RPMI7951 (cell line): ENCODE measurements at places on chromosomes 11 and 22.

- no peak for DNase-seq
Observed at GRCh38 chr11:62133328-62134065, 9.7 kb downstream of the INCENP start.

- peak; percentile 21 for DNase-seq
Observed at GRCh38 chr22:32534252-32535235, 59.9 kb downstream of the FBXO7 start.

- DNase-seq = no peak
Observed at GRCh38 chr11:16750417-16750816, 12.0 kb downstream of the C11orf58 start.

GRCh38 chr11:33434294-33434693 is 177.1 kb downstream of the HIPK3 start:
- DNase-seq = no peak

DNA sequence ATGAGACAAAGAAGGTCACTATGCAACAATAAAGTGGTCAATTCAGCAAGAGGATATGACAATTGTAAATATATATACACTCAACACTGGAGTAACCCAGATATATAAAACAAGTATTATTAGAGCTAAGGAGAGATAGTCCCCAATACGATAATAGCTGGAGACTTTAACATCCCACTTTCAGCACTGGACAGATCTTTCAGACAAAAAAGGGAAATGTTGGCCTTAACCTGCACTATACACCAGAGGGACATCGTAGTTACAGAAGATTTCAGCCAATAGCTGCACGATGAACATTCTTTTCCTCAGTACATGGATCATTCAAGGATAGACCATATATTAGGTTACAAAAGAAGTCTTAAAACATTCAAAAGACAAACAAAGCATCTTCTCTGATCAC is 29.9 kb downstream of the PIWIL3 start:
- no peak for DNase-seq

DNA sequence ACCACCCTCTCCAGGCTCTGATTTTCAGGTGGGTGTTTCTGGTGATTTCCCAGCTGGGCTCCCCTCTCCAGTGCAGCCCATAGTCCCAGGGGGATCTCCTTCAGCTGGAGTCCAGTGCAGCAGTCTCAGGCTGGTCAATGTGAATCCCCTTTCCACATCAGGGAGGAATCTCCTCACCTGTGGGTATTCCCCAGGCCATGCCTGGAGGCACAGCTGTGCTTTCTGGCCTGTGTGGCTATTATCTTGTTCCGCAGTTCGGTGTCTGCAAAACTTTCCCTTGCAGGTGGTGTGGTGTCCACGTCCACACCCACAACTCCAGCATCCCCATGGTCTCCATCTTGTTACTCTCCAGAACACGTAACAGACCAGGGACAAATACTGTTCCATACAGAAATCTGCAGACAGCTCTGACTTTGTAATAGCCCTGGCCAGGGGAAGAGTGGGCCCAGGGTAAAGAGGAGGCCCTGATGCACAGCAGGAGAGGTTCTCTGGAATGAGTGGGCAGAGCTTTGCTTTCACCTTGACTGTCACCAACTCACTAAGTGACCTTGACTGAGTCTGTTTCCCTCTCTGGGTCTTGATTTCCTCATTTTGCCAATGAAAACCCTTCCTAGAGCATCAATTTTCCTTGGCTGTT is 183.2 kb downstream of the CSNK2A3 start:
- no peak for DNase-seq

DNA sequence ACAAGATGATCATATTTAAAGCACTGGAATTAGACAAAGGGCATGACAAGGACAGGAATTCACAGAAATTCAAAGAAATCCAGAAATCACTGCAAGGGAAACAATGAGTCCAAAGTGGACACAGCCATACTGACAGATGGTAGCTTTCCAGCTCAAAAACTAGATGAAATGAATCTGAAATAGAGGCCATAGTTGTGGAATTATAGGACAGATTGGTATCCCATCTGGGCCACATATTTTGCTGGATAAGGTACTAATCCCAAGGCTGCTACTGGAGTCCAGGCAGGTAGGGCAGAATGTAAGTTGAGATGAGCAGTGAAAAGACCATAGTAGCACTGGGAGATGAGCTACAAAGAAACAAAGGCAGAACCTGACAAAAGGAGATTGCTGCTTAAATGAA is 258.3 kb upstream of the ANO3 start:
- DNase-seq = no peak

DNA sequence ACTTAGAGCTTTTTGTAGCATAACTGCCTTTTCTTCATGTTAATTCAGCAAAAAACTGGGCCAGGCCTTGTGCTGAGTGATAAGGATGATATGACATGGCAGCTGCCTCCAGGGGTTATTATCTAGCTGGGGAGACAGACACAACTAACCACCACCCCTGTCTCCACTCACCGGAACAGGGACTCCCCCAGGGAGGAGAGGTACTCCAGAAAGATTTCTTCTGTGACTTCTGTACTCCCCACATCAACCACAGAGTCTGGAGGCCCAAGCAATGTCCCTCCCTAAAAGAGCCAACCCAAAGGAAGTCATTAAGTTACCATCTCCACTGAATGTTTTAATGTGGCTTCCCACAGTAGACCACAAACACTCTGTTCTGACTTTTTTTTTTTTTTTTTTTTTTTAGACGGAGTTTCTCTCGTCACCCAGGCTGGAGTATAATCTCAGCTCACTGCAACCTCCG is 14.3 kb upstream of the PMM1 start:
- peak; percentile 52 for DNase-seq

- DNase-seq = no peak
Observed at GRCh38 chr22:49793296-49793695, 34.4 kb downstream of the BRD1 start.

DNA sequence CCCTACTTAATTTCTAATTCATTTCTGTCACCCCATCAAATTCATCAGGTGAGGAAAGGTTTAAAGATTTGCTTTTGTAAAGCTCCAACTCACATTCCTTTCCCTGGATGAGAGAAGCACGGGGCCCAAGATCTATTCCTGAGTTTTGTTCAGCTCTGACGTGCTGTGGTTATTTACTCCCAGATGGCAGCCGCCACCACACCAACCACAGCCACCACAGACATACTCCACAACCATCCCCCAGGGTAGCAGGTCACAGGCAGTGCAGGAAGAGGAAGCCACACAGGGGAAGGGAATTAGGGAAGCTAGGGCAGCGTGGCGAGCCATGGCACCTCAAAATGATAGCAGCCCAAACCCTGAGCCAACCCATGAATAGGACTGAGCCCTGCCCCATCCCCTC is 63.5 kb upstream of the CSNK2A3 start:
- DNase-seq = peak; percentile 96

DNA sequence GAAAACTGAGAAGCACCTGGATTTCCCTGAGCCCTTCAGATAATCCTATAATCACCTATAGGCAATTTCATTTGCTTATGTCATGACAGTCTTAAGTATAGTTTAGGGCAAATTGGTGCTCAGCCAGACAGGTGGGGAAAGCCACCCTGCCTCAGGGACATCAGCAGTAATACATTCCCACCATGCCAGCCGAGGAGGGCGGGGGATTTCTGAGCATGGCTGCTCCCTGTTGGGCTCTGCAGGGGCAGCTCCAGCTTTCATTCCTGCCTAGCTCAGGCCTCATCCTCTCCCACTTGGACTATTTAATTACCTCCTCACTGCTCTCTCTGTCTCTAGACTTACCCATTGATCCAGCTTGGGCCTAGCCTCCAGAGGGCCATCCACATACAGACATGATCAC is 9.0 kb upstream of the DRD2 start:
- no peak for DNase-seq

DNA sequence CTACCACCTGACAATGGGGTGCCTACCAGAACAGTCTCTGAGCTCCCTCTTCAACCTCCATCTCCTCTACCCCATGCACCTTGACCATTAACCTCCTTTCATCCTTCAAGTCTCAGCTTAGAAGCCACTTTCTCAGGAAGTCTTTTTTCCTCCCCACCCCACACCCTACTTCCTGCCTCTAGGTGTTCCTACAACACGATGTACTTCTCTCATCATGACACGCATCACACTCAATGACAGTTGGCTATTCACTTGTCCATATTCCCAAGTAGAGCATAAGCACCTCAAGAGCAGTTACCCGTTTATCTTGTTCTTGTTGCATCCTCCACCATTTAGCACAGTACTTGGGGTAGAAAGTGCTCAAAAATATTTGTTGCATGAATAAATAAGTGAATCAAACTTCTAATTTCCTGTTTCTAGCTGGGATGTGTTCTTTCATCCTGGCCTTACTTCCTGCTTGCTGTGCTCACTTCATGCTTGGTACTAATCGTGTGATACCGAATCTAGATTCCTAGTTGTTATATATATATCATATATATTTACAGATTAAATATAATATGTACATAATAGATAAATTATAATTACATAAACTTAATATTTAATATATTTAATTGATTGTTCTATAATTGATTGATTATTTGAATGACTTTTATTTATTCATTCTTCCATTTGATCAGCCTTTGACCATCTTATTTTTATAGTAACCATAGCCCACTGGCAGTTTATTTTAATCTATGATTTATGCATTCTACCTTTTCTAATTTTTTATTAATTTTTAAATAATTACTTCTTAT is 177.5 kb upstream of the TMEM45B start:
- no peak for DNase-seq

- DNase-seq = no peak
Observed at GRCh38 chr11:35281169-35281688, 138.1 kb downstream of the SLC1A2 start.

GRCh38 chr11:75946531-75947530 is 131.8 kb downstream of the UVRAG start:
- DNase-seq = peak; percentile 66

GRCh38 chr11:12195768-12196167 is 85.4 kb downstream of the MICAL2 start:
- no peak for DNase-seq

GRCh38 chr11:133215596-133216230 is 316.6 kb downstream of the OPCML start:
- no peak for DNase-seq

- DNase-seq = peak; percentile 18
Observed at GRCh38 chr11:64553554-64554201, 37.3 kb upstream of the SLC22A12 start.

- no peak for DNase-seq
Observed at GRCh38 chr11:69243496-69244200, 50.3 kb upstream of the MYEOV start.

GRCh38 chr11:121012091-121012490 is 11.8 kb upstream of the TBCEL start:
- DNase-seq = no peak

DNA sequence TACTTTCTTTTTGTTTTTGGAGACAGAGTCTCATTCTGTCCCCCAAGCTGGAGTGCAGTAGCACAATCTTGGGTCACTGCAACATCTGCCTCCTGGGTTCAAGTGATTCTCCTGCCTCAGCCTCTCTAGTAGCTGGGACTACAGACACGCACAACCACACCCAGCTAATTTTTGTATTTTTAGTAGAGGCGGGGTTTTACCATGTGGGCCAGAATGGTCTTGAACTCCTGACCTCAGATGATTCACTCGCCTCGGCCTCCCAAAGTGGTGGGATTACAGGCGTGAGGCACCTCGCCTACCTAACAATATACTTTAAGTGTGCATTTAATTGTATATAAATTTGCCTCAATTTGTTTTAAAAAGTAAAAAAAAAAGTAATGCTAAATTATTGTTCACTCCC is 38.4 kb downstream of the GRK3 start:
- peak; percentile 37 for DNase-seq

DNA sequence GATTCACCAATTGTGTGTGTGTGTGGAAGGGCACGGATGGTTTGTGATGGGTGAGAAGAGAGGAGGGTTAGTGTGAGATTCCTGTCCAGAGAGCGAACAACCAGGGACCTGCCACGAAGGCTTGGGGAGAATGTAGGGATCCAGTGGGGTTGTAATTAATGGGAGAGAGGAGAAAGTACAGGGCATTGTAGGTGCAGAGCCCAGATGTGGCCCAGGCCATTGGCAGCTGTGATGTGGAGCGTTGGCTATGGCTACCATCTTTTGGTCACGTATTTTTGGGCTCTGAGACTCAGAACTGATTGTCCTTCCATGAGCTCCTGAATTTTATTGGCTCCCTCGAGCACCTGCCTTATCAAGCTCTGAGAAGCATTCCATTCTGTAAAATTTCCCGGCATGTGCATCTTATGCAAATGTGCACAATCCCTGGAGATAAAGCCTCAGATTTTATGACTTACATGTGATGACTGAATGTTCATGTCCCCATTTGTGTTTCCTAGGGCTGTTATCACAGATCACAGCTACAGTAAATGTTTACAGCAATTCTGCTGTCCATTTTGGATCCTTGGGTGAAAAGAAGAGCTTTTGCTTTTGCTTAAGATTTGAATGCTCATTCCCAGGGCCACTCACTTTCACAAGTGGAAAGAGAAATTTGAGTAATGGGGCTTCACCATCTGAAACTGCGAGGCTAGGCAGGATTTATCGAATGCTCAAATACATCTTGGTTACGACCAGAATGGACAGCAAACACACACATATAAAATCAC is 33.1 kb downstream of the SLC5A1 start:
- DNase-seq = no peak

DNA sequence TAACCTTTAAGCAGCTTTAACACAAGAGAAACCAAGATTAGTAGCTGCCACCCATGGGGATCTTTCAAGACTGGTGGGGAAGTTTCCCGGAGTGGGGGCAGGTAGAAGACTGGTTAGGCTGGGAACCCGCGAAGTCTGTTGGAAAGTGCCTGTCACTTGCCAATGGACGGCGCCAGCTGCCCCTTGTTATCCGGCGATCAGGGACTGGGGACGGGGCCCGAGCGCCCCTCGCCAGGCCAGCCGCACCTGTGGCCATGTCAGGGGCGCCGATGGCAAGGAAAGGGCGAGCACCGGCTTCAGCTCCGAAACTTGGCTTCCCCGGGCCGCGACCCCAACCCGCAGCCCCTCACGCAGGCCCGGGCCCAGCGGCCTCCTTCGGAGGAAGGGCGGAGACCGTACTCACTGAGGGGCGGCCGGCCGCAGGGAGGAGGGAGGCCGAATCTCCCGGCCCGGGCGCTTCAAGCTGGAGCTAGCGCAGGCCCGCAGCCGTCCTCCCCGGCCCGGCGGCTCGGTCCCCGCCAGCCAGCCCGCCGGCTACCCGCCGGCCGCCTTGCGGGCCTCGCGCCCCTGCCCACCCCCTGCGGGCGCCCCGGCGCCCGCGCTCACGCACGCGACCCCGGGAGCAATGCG is 539 bp downstream of the EIF4ENIF1 start:
- DNase-seq = peak; percentile 23

DNA sequence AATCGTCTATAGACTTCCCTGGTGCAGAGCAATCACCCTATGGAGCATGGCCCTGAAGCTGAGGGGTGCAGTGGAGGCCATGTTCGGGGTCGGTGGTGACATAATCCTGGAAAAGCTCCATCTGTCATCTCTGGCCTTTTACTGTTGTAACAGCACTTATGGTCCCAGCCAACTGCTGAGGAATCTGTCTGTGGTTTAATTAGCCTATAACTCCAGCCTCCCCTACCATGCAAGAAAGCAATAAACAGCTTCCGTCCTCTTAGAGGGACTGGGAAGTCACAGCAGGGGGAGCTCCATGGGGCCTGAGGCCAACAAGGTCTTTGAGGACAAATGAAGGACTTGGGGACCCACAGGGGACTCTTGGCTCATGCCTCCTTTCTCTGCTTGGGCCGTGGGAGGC is 159.1 kb upstream of the NECTIN1 start:
- no peak for DNase-seq

- DNase-seq = peak; percentile 11
Observed at GRCh38 chr11:43234881-43235280, 76.9 kb upstream of the API5 start.
